SK-N-SH treated with all-trans-retinoic acid at 6 μM for 48 hours (cell line): ENCODE measurements at places on chromosomes 12 and 14.
A peak's percentile ranks its signal among the peaks of the same experiment; 100 is the strongest.

DNA sequence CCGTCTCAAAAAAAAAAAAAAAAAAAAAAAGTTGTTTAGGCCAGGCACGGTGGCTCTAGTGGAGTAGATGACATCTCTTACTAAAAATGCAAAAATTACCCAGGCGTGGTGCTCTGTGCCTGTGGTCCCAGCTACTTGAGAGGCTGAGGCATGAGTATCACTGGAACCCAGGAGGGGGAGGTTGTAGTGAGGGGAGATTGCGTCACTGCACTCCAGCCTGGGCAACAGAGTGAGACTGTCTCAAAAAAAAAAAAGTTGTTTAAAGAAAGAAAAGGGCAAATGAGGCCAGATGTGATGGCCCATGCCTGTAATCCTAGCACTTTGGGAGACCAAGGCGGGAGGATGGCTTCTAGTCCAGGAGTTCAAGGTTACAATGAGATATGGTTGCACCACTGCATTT lies 36.6 kb upstream of the SPPL3 start:
- ATAC-seq = no peak; the same call in 2 of the 3 replicates

DNA sequence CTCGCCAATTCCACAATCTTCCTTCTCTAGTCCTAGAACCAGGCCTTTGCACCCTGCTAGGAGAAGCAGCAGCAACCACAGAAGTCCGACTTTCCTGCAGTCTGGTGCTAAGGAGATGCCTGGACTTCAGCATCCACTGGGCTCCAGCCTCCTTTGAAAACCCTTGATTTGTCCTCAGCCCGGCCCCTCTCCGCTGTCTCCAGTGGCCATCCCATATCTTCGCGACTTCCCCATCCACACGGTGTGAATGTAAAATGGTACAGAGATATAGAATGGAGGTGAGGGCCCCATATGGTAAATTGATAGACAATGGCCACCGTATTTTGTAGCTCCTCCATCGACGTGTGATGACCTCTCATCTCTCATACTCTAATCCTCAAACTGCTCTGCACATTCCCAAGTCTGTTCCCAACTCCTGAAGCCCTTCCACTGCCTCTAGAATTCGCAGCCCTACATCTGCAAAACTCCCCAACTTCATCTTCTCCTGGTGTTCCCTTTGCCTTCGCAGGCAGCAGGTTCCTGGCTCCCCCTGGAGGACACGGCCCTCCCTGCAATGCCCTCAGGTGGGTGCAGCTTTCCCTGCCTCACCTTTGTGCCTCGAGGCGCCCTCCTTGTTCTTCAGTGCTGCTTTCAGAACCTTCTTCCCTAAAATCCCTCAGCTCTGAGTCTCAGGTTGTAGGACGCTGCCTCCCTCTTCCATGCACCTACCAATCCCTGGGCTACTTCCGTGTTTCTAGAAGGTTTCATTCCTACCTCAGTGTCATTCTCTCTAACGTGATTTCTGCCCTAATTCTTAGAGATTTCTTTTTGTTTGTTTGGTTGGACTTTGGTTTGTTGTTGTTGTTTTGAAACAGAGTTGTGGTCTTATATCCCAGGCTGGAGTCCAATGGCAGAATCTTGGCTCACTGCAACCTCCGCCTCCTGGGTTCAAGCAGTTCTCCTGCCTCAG lies 36.7 kb downstream of the TMBIM6 start:
- ATAC-seq = peak; percentile 71

DNA sequence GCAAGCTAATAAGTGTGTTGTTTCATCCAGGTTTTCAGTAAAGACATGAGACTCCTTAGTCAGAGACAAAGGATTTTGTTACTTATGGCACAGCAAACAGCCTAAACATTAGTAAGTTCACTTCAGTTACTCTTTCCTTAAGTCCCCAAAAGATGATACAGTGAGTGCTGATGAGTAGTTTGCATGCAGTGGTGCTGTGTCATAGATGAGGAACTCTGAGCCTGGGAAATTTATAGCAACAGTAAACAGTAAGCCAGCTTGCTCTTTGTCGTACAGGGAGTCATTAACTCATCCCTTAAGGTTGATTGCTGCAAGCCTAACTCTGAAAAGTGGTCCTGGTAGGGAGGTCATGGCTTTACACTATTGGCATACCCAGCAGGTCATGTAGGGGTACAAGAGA lies 208.6 kb upstream of the OR4E1 start:
- ATAC-seq = no peak

DNA sequence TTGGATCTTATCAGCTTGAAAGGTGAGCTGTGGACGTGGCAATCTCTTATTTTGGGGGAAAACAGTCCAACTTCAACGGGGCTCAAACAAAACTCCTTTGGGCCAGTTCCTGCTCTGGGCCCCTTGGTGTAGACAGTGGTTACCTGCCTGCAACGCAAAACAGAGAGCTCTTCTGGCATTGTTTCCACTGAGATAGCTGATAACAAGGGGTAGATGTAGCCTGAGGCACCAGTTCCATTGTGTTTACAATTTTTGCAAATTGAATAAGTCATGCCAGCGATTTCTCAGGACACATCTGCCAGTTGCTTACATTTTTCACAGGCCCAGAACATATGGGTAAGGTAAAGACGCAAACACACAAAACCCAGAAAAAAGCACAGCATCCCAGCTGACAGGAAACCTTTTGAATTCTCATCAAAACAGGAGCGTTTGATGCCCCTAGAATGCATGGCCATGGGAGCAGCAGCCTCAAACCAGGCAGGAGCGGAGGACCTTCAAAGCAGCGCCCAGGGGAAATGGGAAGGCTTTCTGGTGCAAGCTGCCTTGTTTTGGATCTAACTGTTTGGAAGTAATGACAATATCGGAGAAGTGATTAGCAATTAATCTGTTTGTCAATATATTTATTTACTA lies 259.7 kb downstream of the AACS start:
- ATAC-seq = no peak

- ATAC-seq = no peak
These were observed 11.6 kb downstream of the SLC7A7 start for GRCh38 chr14:22803687-22803974.

DNA sequence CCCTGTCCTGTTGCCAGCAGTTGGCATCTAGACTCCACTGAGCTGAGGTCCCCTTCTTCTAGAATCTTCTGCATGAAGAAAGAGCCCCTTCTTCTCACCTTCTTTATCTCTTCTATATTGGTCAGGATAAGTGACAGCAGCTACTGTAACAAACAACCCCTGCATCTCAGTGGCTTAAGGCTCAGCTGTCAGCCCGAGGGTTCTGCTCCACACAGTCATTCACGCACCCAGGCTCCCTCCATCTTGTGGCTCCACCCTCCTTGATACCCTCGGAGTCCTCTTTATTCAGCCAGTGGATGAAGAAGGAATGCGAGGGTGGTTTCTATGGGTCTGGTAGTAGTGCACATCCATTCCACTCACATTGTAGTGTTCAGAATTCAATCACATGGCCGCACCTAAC lies 10.5 kb upstream of the RFLNA start:
- ATAC-seq = no peak

GRCh38 chr14:76613616-76614015 lies 147.7 kb upstream of the VASH1 start:
- ATAC-seq = no peak

DNA sequence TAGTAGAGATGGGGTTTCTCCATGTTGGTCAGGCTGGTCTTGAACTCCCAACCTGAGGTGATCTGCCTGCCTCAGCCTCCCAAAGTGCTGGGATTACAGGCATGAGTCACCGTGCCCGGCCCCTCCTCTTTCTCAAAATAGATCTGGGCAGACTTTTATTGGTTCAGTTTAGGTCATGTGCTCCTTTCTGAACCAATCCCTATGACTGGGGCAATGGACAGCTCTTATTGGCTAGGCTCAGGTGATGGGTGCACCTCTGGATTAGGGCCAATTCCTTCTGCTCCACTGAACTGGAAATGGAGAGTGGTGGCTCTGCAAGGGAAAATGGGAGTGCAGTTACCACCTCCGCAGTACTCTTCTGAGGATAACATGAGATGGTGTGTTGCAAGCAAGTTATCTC lies 6.2 kb upstream of the ATP6V0A2 start:
- ATAC-seq = no peak

DNA sequence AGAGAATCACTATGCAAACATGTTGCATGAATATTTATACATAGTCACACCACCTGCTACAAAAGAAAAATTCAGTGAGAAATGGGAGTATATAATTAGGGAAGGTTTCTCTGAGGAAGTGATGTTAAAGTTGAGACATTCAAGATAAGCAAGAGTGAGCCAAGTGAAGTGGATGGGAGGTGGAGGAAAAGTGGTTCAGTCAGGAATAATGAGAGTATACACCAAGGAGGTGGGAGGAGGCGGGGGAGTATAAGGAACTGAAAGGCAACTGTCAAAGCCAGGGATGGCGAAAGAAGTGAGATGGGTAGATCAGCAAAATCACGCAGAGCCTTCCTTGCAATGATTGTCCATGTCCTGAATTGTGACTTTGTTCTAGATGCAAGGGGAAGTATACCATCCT lies 33.7 kb downstream of the PRKD1 start:
- no peak for ATAC-seq

DNA sequence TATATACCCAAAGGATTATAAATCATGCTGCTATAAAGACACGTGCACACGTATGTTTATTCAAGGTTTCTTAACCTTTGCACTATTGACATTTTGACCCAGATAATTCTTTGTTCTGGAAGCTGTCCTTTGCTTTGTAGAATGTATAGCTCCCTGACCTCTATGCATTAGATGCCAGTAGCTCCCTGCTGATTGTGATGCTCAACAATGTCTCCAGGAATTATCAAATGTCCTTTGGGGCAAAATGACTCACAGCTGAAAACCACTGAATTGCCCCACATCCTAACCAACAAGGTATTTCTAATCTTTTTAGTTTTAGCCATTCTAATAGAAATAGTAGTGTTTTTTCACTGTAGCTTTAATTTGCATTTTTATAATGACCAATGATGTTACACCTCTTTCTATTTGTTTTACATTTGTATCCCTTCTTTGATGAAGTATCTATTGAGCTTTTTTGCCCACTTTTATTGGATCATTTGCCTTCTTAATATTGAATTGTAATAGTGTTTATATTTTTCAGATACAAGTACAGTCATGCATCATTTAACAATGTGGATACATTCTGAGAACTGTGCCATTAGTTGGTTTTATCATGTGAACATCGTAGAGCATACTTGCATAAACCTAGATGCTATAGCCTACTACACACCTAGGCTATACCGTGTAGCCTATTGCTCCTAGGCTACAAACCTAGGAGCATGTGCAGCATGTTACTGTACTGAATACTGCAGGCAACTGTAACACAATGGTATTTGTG lies 10.4 kb upstream of the NOPCHAP1 start:
- ATAC-seq = no peak

- ATAC-seq = no peak
These were observed 18.3 kb downstream of the TBX3 start for GRCh38 chr12:114665411-114666260.

DNA sequence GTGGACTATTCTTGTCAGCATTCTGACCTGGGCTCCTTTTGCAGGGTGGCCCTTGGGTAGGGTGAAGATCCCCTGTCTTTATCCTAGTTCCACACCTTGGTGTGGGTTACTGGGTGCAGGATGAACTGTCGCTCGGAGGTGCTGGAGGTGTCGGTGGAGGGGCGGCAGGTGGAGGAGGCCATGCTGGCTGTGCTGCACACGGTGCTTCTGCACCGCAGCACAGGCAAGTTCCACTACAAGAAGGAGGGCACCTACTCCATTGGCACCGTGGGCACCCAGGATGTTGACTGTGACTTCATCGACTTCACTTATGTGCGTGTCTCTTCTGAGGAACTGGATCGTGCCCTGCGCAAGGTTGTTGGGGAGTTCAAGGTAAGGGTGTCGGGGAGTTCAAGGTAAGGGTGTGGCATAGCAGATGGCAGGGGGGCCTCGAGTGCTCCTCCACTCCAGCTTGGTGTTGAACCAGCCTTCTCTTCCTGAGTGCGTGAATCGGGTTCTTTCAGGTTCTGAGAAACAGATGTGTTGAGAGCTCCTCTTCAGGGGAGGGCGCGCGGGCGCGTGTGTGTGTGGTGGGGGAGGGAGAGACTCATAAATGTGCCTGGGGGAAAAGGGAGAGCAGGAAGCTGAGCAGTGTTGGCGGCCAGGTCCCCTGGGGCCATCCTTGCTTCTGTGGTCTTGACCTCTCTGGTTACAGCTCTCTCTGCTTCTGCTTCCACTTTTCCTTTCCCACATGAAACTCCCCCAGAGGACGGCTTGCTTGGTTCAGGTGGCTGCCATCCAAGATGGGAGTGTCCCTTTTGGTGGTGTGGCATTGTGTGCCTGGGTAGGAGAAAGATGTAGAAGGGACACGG lies 4.0 kb downstream of the ATG101 start:
- no peak for ATAC-seq

DNA sequence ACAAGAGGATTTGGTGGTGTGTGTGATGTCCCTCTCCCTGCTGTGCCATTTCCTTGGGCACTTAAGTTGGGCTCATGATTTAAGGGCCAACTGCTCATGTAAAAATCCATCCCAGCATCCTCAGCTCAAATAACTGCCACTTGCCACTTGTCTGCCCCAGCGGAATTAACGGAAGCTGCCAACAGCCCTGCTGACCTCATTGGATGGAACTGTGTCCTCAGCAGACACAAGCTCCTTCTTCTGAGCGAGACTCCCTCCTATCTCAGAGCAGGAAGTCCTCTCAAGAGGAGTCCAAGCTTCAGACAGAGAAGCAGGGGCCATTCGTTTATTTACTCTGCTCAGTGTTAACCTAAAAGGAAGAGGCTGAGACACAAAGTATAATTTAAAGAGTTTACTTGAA lies 29.6 kb upstream of the PRMT8 start:
- no peak for ATAC-seq

GRCh38 chr14:67010602-67011001 lies 178.6 kb upstream of the GARIN2 start:
- no peak for ATAC-seq

DNA sequence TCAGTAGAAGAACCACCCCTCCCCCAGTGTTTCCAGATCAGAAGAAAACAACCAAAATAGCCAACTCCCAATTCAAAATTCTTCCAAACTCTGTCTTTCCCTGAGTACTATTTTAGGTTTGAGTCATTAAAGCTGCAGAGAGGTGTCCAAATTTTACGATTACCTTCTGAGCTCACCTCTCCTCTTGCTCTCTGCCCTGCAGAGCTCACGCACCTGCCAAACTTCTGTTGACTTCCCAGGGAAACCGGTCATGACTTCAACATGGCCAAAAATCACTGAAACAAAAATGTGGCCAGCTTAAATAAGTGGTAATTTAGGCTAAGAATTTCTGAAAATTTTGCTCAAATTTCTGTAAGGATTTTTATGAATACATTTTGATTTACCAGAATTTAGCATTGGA lies 70.9 kb upstream of the OTX2 start:
- no peak for ATAC-seq

- ATAC-seq = no peak
These were observed 17.0 kb downstream of the PSEN1 start for GRCh38 chr14:73153272-73153671.

GRCh38 chr14:88563845-88564244 lies 1.0 kb downstream of the ZC3H14 start:
- ATAC-seq = no peak

GRCh38 chr12:49086116-49086515 lies 8.5 kb downstream of the DHH start:
- no peak for ATAC-seq

- ATAC-seq = no peak
These were observed 67.0 kb downstream of the DIP2B start for GRCh38 chr12:50571786-50572185.

GRCh38 chr12:1056390-1056789 lies 65.4 kb downstream of the ERC1 start:
- no peak for ATAC-seq
